ENCODE measurements at places on chromosomes 1 and 21.

DNA sequence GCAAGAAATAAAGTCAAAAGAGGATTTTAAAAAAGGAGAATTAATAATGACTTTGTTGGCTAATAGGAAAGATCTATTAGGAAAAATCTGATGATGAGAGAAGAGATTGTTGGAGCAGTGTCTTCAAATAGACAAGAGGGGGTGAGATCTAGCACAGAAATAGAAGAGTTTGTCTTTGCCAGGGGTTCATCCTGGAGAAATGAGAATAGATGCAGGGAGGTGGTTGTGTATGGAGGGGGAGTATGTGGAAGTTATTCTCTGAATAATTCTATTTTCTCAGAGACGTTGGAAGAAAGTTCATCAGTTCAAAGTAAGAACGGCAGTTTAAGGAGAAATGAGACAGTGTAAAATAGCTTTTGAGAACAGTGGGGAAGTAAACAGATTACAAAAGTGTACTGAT is 161.3 kb downstream of the TM2D1 start:
- DNase-seq: no peak

DNA sequence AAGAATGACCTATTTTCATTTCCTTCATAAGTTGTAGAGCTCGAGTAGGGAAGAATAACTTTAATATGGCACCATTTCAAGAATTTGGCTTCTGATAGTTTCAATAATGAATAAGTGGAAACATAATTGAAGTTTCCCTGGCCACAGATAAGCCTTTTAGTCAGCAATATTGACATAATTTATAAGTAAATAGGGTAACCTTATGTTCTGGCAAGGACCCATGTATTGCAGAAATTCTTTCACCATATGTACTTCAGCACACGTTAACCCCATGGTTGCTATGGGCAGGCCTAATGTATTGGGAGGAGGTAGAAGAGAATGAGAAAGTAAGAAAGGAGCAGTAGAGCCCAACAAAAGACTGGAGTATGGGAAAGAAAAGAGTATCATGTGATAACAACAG is 25.4 kb downstream of the MDM4 start:
- no peak for DNase-seq

- DNase-seq: no peak
Observed at GRCh38 chr1:68827261-68827660, 330.4 kb upstream of the DEPDC1 start.

DNA sequence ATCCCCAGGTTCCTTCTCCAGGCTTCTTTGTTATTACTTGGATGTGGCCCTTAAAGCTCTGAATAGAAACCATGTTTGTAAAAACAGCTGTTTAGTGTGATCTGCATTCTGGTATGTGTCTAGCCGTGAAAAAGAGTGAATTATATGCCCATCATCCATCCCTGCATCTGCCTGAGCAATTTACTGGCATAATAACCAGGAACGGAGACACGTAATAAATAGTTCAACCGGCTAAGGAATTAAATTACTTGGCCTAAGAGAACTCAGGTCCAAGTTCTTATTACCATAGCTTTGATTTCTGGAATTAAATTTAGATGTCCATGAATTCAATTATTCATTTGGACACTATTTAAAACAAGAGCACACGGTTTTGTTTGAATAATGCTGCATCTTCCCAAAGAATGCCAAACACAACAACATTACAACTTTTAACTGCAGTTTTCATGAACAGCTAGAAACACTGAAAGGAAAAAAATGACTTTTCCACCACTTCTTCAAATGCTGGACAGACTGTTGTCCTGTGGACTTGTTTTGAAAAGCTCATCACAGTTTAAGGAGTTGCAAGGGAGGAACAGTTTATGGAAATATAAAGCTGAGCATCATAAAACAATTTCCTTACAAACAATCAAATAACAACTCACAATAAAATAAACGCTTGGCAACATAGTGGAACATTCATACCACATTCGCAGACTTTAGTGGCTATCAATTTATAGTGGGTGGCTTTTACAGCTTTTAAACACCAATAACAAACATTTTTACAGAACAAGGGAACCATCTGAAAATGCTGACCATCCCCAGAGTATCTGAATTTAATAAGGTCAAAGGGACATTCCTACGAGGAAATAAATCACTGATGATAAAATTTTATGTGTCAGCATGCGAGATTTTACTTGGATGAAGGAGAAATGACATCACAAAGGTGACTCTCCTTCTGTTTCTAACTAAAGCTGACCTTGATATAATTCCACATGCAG is 144.7 kb downstream of the APP start:
- no peak for DNase-seq

- DNase-seq: no peak
Observed at GRCh38 chr1:231161667-231162296, at the start of gene TRIM67. TRIM67 (plus strand) TSS chr1:231162058; CDS start chr1:231162970, 912 bp downstream.

GRCh38 chr1:205595861-205596260 is 36.0 kb downstream of the ELK4 start:
- DNase-seq: no peak

GRCh38 chr1:119978018-119978505 is 81.7 kb upstream of the ADAM30 start:
- no peak for DNase-seq

- no peak for DNase-seq
Observed at GRCh38 chr1:108862698-108863477, 6.0 kb upstream of the AKNAD1 start.

DNA sequence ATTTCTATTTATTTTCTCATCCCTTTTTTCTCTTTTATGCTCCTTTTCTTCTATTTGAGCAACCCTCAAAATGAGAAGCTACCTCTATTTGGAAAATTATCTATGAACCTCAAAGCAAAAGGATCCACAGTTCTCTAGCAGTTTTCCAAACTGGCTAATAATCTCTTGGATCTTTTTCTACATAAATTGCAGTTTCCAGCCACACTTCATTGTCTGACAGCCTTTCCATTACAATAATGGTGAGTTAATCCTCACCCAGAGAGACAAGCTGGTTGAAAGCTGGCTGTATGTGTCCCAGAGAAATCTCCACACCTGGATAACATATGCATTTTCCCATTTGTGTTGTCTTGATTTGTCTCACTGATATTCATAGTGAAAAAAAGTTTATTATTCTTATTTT is 16.5 kb upstream of the HSD17B7 start:
- DNase-seq: no peak

DNA sequence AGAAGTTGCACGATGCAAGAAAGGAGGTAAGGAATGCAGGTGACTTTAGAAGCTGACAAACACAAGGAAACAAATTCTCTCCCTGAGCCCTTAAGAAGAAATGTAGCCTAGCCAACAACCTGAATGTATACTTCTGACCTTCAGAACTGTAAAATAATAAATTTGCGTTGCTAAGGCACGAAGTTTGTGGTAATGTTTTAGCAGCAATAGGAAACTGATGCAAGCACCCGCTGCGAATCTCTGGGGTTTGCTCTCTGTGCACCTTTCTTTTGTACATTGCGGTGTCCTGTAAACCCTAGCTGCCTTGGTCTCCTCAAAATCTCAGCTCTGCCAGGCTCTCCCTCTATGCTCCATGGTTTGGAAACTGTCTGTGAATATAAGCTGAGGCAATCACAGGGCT is 15.1 kb downstream of the CD53 start:
- DNase-seq: no peak

GRCh38 chr1:169368406-169368769 is 393 bp downstream of the BLZF1 start:
- DNase-seq: no peak
